ENCODE measurements at places on chromosomes 6 and 20.
A peak's percentile ranks its signal among the peaks of the same experiment; 100 is the strongest.

DNA sequence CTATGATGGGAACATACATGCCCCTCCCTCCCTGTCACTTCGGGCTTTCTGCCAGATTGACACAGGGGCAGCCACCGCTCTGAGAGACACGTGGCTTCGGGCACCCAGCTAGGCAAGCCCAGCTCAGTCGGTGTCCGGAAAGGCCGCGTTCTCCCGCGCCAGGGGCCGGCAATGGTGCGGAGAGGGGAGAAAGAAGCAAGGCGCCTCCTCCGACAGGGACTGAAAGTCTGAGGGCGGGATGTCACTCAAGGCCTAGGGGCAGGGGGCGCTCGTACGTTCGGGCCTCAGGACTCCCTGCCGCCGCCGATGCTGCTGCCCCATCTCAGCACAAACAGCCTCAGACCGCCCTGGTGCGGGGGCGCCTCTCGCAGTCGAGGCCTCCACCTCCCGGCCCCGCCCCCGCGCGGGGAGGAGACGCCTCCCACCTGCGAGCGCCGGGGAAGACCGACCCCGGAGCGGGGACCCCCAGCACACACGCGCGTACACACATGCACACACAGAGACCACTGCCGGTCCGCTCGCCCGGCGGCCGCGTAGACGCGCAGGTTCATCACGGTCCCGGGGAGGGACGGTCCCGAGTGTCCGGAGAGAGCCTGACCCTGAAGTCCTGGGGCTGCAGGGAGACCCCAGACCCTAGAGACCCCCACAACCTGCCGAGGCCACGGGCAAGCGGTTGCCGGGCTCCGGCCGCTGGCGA is 1.9 kb downstream of the GRM4 start:
- DNase-seq, result peak; percentile 63

GRCh38 chr20:20010639-20011500 is 6.3 kb upstream of the NAA20 start:
- no peak for DNase-seq

DNA sequence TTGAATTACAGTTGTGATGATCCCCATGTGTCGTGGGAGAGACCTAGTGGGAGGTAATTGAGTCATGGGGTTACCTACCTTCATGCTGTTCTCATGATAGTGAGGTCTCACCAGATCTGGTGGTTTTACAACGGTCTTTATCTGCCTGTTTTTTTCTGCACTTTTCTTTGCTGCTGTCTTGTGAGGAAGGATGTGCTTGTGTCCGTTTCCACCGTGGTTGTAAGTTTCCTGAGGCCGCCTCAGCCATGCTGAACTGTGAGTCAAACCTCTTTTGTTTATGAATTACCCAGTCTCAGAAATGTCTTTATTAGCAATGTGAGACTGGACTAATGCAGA is 6.5 kb upstream of the RANBP9 start:
- DNase-seq, result no peak

- no peak for DNase-seq
Measured at GRCh38 chr6:57221191-57221935, 744 bp downstream of the RAB23 start.

DNA sequence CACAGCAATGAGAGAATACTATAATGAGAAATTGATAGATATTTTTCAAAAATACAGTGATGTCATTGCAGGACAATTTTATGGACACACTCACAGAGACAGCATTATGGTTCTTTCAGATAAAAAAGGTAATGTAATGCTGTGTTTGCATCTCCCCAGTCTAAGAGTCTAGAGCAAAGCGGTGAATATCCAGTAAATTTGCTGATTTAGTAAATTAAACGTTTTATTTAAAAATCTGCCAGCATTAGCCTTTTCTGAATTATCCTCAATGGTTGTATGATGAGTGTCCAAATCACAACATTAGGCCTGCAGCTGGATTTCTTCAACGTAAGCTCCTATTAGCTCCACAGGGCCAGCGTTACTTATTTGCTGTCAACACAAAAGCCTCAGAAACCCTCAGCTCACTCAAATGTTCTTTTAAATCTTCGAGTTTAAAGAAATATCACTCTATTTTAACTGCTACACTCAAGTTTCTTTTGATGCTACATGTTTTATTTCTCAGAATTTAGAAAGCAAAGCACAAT is 16.0 kb downstream of the SMPDL3A start:
- DNase-seq, result no peak

GRCh38 chr6:161788531-161788930 is 514.7 kb upstream of the AGPAT4 start:
- no peak for DNase-seq

GRCh38 chr6:50096296-50096695 is 46.6 kb upstream of the DEFB112 start:
- no peak for DNase-seq

DNA sequence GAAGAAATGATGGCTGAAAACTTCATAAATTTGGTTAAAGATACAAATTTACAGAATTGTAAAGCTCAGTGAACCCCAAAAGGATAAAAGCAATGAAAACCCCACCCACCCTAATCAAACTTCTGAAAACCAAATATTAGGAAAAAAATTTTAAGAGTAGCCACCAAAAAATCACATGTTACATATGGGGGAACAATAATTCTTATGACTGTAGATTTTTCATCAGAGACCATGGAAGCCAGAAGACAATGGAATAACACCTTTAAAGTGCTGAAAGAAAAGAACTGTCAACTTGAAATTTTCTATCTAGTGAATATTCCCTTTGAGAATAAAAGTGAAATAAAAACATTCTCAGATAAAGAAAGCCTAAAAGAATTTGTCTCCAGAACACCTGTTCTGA is 24.4 kb downstream of the PROCR start:
- DNase-seq, result no peak

DNA sequence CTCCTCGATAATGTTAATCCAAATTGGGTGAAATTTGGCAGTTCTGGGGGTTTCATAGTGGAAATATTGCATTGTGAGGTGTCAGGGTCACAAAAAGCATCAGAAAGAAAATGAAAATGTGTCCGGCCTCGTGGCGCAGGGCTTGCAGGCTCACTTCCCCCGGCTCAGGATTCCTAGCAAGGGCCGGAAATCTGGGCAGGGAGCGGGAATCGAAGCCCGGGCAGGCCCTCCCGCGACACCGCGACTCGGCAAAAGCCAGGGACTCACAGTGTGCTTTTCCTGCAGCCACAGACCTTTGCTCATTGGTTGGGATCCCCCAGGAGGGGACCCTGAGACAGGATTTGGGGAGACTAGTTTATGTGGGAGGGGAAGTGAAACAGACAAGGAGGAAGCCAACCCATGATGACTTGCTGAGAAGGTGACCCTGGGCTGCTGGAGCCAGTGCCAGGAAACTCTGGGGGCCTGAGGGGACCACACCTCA is 847 bp upstream of the CD93 start:
- no peak for DNase-seq

DNA sequence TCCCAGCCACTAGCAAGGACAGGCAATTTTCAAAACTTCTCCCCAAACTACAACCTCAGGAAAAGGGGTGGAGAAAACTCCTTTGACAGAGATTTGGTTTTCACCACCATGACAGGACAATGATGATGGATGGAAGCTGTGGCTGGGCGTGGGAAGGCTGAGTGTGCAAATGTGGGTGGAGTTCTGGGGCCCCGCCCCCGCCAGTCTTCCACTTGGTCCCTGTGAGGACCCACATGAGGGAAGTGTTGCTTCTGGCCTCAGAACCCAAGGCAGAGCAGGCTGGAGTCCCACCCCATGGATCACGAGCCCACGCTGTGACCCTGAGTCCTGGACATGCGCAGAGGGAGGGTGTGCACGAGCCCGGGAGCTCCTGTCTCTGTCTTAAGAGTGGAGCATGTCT is 21.5 kb upstream of the MRGBP start:
- no peak for DNase-seq

DNA sequence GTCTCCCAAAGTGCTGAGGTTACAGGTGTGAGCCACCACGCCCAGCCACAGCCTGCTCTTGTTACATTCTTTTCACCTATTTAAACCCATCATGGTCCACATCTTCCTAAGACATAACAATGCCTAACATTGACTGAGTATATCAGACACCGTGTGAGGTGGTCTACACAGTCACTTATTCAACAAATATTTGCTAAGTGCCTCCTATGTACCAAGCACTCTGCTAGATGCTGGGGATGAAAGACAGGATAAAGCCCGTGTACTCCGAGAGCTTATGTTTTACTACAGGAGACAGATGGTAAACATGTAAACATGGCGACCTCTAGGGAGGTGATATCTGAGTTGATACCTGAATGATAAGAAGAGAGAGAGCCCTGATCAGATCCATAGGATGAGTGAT is 12.7 kb downstream of the BCL2L1 start:
- DNase-seq, result no peak

- no peak for DNase-seq
Measured at GRCh38 chr20:61285152-61285645, 33.1 kb downstream of the CDH4 start.

GRCh38 chr6:49923826-49924225 is 40.1 kb downstream of the DEFB114 start:
- no peak for DNase-seq

DNA sequence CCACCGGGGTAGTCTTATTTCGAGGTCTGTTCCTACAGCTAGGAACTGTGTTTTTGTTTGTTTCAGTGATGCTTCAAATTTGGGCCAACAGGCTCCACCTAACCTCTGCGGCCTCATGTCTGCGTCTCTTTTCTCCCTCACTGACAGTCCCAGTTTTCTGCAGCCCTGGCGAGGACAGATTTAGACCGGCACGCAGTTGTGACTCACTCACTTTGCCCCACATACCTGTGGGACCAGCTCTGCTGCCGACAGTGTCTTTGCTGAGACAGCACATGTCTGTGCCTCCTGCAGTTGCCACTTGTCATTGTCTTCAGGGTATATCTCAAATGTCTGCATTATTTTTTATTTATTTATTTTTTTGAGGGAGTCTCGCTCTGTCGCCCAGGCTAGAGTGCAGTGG is 29.2 kb downstream of the OSBPL2 start:
- no peak for DNase-seq

DNA sequence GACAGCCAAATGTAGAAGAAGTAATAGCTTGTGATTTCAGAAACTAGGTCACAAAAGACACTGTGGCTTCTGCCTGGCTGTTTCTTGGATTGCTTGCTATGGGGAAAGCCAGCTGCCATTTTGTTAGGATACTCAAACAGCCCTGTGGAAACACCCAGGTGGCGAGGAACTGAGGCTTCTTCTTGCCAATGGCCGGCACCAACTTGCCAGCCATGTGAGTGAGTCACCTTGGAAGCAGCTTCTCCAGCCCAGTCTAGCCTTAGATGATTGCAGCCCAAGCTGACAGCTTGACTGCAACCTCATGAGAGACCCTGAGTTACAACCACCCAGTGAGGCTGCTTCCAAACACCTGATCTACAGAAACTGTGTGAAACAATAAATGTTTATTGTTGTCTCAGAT is 11.9 kb upstream of the KIAA1755 start:
- no peak for DNase-seq

GRCh38 chr6:101741474-101742171 is 348.1 kb downstream of the GRIK2 start:
- DNase-seq, result no peak
